Vein endothelial cell (primary cell): ENCODE measurements at places on chromosomes 7 and 10. TPM values are rescaled to one million over a fixed set of nuclear protein-coding genes. Genes with fewer than 3 reads are reported as not detected.

The GPNMB gene
- 0.33 and 0.57 TPM in 2 replicates for total RNA-seq

The MMP21 gene
- total RNA-seq: 0.10 and 0.33 TPM in 2 replicates

The OPALIN gene
- not detected in 2 replicates for total RNA-seq

The MACROH2A2 gene
- total RNA-seq: not detected in 2 replicates

The ZNRF2 gene
- 6.9 and 7.5 TPM in 2 replicates for total RNA-seq

The FOXI2 gene
- total RNA-seq: not detected in 2 replicates

The SLC18A2 gene
- total RNA-seq: not detected in 2 replicates

The ARMS2 gene
- total RNA-seq: not detected in 2 replicates

The NCF1 gene
- total RNA-seq: not detected in 2 replicates

The UTF1 gene
- total RNA-seq: not detected in 2 replicates

The TCTN3 gene
- 28.7 and 32.6 TPM in 2 replicates for total RNA-seq

The CCDC136 gene
- total RNA-seq: 0.98 and 2.3 TPM in 2 replicates

The OR9A2 gene
- 0.33 TPM in 1 of 2 replicates, not detected in the other for total RNA-seq

The IMPDH1 gene
- total RNA-seq: 79.7 and 85.1 TPM in 2 replicates

The SFTPD gene
- 0.29 TPM in 1 of 2 replicates, not detected in the other for total RNA-seq

The CLEC5A gene
- total RNA-seq: not detected in 2 replicates

The CYP2E1 gene
- 0.76 and 1.3 TPM in 2 replicates for total RNA-seq

The SPAG6 gene
- total RNA-seq: not detected in 2 replicates

The VWC2 gene
- not detected in 2 replicates for total RNA-seq

The IFIT1B gene
- total RNA-seq: not detected in 2 replicates

The KNDC1 gene
- not detected in 2 replicates for total RNA-seq

The WDR86 gene
- total RNA-seq: not detected in 2 replicates

The CYP26C1 gene
- 1.3 and 2.5 TPM in 2 replicates for total RNA-seq

The ITGB8 gene
- 7.2 and 9.8 TPM in 2 replicates for total RNA-seq

The UCMA gene
- not detected in 2 replicates for total RNA-seq

The PLPP4 gene
- total RNA-seq: 0.65 and 1.6 TPM in 2 replicates

The CRPPA gene
- 1.3 and 2.6 TPM in 2 replicates for total RNA-seq

The OR2AE1 gene
- 0.57 TPM in 1 of 2 replicates, not detected in the other for total RNA-seq

The SPDYE2B gene
- not detected in 2 replicates for total RNA-seq

The SPDYE6 gene
- 0.33 TPM in 1 of 2 replicates, not detected in the other for total RNA-seq

The DIP2C gene
- 7.8 and 8.3 TPM in 2 replicates for total RNA-seq

The BICC1 gene
- total RNA-seq: 0.48 and 0.98 TPM in 2 replicates

The PALD1 gene
- 125 and 130 TPM in 2 replicates for total RNA-seq

The RGS10 gene
- 12.4 and 17.5 TPM in 2 replicates for total RNA-seq

The TET1 gene
- 0.96 and 1.3 TPM in 2 replicates for total RNA-seq

The GNAI1 gene
- 22.5 and 25.5 TPM in 2 replicates for total RNA-seq

The ASIC3 gene
- total RNA-seq: 0.29 and 0.33 TPM in 2 replicates

The TMEM270 gene
- not detected in 2 replicates for total RNA-seq

The PLAU gene
- total RNA-seq: 14.0 and 51.2 TPM in 2 replicates

The ASZ1 gene
- not detected in 2 replicates for total RNA-seq

The ZNF438 gene
- total RNA-seq: 9.8 and 10.0 TPM in 2 replicates

The MBL2 gene
- total RNA-seq: not detected in 2 replicates

The CHST3 gene
- total RNA-seq: 8.2 and 12.7 TPM in 2 replicates

The TEX47 gene
- not detected in 2 replicates for total RNA-seq

The EIF5AL1 gene
- 1.3 TPM in 2 replicates for total RNA-seq

The ATG9B gene
- total RNA-seq: under 0.01 and 0.10 TPM in 2 replicates

The LRIT1 gene
- total RNA-seq: not detected in 2 replicates

The LRRTM3 gene
- not detected in 2 replicates for total RNA-seq

The AQP1 gene
- 1.6 and 4.9 TPM in 2 replicates for total RNA-seq

The WAPL gene
- total RNA-seq: 39.5 and 46.7 TPM in 2 replicates

The MEIG1 gene
- not detected in 2 replicates for total RNA-seq

The GNG11 gene
- 284 and 299 TPM in 2 replicates for total RNA-seq

The TBC1D12 gene
- total RNA-seq: 10.5 and 13.9 TPM in 2 replicates
